ENCODE measurements at places on chromosomes 3 and 15. TPM values are rescaled to one million over a fixed set of nuclear protein-coding genes. Genes with fewer than 3 reads are reported as not detected.

DNA sequence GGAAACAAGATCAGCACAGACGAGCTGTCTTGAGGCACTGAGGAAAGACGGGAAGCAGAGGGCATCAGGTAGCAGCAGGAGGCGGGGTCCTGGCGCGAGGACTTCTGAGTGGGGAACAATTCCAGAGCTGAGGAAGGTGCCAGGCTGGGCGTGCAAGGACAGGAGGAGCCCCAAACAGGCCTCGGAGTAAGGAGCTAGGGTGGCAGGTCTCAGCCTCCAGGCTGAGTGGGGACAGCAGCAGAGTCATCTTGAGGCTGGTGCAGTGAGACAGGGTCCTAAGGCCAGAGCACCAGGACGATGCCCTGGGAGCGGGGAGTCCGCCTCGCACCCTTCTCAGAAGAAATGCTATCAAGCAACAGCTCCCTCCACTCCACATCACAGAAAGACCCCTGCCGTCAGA is 78.4 kb downstream of the PCSK6 start:
- no peak for DNase-seq

DNA sequence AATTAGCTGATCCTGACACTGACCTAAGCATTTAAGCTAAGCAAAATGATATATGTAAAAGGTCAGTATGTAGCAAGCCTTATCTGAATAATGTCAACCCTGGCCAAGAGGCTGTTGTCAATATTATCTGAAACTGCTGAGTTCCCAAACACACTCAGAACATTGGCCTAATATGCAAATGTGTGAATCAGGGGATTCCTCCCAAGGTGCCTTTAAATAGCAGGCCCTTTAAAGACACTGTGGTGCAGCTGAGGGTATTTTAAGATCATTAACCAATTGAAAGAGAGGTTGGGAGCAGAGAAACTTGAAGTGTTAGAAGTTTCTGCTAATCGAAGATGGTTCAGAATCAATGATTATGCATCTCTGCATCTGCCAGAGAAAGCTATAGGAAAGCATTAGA is 207.0 kb downstream of the NTRK3 start:
- no peak for DNase-seq

DNA sequence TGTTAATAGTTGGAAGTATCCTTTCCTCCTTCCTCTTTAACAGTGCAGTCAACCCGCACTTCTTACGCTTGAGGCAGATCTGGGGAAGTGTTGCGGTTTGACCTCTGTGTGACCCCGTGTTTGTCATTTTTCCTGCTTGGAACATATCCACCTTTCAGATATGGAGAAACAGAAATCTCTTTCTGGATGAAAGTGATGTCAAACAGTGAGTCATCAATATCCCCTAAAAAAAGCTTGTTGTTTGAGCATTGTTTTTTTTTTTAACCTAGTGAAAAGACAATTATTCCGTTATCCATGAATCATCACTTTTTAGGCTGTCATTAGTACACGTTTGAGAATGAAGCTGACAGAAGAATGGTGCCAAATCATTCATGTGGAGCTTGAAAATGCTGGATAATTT is 293.7 kb downstream of the ARPP21 start:
- DNase-seq, result peak; percentile 92

GRCh38 chr3:190076601-190077394 is 43.9 kb downstream of the P3H2 start:
- DNase-seq, result peak; percentile 95

Gene GP9
- not detected for total RNA-seq

DNA sequence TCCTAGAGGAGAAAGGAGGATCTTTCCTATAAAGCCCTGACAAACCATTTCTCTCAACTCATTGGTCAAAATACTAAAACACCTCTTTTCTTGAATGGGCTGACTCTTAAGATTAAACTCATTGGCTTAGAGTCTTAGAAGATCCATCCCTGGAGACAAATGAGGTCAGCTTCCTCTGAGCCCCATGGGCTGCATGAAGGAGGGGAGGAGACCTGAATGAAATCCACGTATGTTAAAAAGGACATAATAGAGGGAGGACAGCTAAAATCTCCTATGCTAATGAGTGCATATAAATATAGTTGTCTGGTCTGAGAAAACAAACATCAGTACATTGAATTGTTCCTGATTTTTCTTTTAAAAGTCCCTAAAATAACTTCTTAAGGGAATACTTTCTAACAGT is 255.0 kb downstream of the TBL1XR1 start:
- no peak for DNase-seq

Gene P3H2
- total RNA-seq, result 7.8 TPM

Gene COMMD4
- 185 TPM for total RNA-seq

GRCh38 chr3:64073158-64073761 is 50.0 kb upstream of the PSMD6 start:
- DNase-seq, result no peak
